ENCODE measurements at places on chromosomes 3 and 15. TPM values are rescaled to one million over a fixed set of nuclear protein-coding genes. Genes with fewer than 3 reads are reported as not detected.

DNA sequence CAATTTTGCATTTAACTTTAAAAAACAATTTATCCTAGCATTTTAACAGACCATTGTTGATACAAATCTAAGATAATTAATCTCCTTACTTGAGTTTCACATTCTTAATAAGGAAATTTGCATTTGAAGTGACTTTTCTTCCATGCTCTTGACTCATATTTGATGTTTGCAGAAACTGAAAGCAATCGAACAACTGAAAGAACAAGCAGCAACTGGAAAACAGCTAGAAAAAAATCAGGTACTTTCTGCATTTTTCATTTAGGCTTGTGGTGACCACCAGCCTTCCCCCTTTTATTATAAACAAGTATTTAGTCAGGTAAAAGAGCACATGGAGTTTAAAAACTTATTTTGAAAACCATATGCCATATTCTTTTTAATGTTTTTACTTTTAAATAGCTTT, 20.1 kb upstream of the SELENOT start:
- H3K4me1 ChIP-seq, result peaks cover 12% of the 10 kb centered on the region
- peak overlapping the region; percentile 81 for H3K27ac ChIP-seq
- no peak overlapping the region for H3K4me3 ChIP-seq
- H3K27me3 ChIP-seq, result no peaks in the 10 kb centered on the region
- peaks cover 34% of the 10 kb centered on the region for H3K36me3 ChIP-seq

DNA sequence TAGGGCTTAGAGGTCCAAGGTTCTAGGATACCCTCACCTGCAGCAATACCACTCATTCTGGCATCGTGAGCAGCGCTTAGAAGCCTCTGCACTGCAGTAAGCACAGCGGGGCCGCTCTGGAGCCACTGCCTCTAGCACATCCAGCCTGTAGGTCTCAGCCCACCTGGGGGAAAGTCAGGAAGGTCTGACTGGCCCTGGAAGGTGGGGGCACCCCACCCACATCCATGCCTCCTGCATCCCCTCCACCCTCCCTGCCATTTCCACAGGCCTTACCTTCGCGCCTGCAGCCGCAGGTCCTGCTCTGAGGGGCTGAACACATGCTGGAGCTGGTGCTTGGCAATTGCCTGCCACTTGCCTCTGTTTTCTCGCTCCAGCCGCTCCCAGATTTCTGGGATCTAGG, 901 bp upstream of the RASSF1 start:
- peak; percentile 31 for DNase-seq
- peaks cover 24% of the 10 kb centered on the region for H3K36me3 ChIP-seq
- H3K27ac ChIP-seq, result peak overlapping the region; percentile 92
- peak overlapping the region; percentile 97 for H3K4me3 ChIP-seq
- H3K4me1 ChIP-seq, result peaks cover 27% of the 10 kb centered on the region
- H3K27me3 ChIP-seq, result no peaks in the 10 kb centered on the region

DNA sequence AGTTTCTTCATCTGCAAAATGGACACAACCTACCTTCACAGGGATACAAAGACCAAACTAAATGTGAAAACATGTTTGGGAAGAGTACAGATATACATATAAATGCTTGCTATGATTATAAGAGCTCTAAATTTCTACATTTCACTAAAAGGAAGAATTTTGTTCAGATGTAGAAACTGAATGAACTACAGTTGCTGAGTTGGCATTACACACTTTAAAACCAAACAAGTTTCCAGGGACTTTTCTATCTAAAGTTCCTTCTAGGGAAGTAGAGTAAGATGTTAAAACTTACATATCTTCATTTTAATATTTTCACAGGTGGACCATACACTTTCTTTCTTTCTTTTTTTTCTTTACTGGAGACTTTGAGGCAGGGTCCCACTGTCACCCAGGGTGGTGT, 4.6 kb downstream of the AAGAB start:
- no peak overlapping the region for H3K27ac ChIP-seq
- H3K4me3 ChIP-seq, result no peak overlapping the region
- no peaks in the 10 kb centered on the region for H3K27me3 ChIP-seq
- H3K36me3 ChIP-seq, result peaks cover 23% of the 10 kb centered on the region
- H3K4me1 ChIP-seq, result peaks cover 60% of the 10 kb centered on the region

The LRRIQ4 gene
- total RNA-seq, result not detected

The CYP1A2 gene
- not detected for total RNA-seq

Measured in activated CD4-positive, alpha-beta memory T cell treated with anti-CD3 and anti-CD28 coated beads for 36 hours (primary cell).